ENCODE measurements at places on chromosomes 4 and X.

- no peak for DNase-seq
Measured at GRCh38 chrX:31356275-31357212, 284.7 kb upstream of the FTHL17 start.

DNA sequence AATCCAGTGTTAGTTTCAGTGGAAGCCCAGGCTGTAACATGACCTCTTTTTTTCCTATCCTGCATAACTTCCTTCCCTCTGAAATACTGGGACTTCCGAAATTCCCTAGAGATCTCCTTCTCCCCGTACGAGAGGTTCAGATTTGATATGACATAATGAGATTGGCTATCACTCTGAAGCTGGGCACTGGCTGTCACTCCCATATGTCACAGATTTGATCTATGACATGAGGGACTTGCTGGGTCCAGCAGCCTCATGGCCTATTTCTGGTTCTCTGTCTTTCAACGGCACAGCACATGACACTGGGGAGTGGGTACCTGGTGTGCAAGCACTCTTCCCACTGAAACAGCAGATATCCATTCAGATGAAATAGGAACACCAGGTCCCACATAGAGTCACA, 36.7 kb downstream of the PF4 start:
- DNase-seq, result no peak

DNA sequence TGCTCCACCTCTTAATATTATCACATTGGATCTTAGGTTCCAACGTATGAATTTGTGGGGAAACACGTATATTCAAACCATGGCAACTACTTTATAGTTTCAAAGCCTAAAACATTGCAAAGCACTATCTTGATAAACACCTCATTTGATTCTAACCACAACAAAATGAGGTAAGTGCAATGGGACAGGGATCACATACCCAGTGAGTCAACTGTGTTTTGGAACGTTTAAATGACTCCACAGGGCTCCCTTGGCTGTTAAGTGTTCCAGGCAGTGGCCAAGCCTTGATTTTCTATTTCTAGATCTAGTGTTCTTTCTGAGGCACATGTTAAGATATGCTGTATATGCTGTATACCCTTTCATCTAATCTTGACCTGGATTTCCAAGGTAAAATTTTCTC, 54.5 kb upstream of the C1QTNF7 start:
- no peak for DNase-seq

- no peak for DNase-seq
Measured at GRCh38 chr4:175412161-175412560, 399.9 kb downstream of the GPM6A start.

DNA sequence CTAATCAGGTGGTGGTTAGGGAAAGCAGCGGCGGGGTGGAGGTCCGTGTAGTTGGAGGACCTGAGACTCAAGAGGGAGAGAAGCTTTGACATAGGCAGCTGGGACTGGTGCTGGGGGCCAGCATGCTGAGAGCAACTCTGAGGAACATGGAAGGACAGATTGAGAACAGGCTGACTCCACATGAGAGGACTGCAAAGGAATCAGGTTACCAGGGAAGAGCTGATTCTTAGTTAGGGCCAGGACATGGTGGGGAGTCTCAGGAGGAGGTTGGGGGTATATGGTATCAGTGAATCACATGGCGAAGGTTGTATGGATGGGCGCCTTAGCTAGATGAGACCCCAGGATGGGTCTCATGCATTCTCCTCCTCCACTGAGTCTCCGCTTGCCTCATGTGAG, 264.0 kb upstream of the BOD1L1 start:
- DNase-seq, result no peak

GRCh38 chr4:85777908-85778631, 303.1 kb downstream of the ARHGAP24 start:
- DNase-seq, result peak; percentile 56

DNA sequence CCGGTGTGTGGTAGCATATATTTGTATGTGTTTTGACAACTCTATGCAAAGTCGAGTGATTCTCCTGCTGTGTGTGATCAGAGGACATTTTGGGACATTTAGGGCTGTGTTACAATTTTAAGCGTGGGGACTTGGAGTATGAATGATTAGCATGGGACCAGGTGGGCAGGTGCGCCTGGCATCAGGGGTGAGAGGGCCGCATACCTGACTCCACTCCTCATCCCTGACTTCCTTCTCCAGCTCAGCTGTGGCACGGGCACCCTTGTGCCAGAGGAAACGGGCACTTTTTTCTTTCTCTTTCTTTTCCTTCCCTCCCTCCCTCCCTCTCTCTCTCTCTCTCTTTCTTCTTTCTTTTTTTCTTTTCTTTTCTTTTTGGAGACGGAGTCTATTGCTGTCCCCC, 15.7 kb upstream of the PLCXD1 start:
- no peak for DNase-seq

GRCh38 chrX:103330681-103331288, 746 bp downstream of the TCEAL7 start:
- no peak for DNase-seq

DNA sequence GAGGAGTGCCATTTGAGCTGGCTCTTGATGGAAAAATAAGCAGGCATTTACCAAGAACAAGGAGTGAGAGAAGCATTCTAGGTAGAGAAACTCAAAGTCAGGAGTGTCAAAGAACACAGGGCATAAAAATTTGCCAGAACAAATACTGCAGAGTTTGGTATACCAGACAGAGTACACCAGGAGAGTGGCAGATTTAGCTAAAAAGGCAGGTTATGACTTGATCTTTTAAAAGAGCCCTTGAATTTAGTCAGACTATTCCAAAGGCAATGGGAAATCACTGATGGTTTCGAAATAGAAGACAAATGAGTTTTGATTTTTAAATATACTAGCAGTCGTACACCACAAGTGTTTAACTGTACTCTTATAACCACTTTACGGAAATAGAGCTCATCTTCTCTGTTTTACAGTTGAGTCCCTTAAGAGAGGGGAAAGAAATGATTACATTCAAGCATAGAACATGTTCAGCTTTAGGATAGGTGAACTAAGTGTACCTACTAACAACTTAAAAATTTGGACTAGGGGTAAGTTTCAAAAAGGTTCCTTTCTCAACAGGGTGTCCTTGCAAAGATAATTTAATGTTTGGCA, 10.2 kb downstream of the UBE2D3 start:
- no peak for DNase-seq

GRCh38 chrX:107135049-107135964, 16.7 kb upstream of the RBM41 start:
- DNase-seq, result no peak

GRCh38 chrX:52563105-52563504, 46.2 kb upstream of the XAGE1B start:
- no peak for DNase-seq

DNA sequence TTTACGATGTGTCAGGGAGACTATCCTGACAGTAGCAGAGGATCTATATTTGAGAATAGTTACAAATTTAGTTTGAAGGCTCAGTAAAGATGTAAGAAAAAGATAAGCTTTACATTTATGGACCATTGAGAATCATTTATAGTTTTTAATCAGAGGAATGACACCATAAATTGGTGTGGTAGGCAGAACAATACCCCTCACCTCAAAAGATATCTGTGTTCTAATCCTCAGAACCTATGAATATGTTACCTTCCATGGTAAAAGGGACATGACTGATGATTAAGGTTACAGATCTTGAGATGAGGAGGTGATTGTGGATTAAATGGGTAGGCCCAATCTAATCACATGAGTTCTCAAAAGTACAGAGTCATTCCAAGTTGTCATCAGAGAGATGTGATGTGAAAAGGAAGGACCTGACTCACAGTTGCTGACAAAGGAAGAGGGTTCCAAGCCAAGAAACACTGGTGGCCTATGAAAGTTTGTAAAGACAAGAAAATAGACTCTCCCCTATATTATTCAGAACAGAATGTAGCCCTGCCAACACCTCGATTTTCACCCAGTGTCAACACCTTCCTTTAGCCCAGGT, 27.0 kb downstream of the EREG start:
- no peak for DNase-seq

DNA sequence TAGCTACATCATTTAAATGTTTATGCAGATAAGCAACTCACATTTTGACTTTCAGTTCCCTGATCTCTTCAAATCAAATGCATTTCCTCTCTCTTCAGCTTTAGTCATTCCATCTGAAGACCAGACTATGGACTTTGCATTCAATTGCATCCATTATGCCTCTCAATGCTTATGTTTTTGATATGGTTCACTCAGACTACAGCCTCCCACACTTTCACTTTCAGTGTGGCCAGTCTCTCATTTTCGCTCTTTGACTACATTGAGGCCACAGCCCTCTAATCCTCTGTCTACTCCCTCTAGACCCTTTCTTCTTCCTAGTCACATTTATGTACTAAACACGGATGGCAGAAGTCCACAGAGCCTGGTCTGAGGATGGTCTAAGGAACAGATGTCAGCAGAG, 24.5 kb upstream of the VEGFC start:
- peak; percentile 4 for DNase-seq

DNA sequence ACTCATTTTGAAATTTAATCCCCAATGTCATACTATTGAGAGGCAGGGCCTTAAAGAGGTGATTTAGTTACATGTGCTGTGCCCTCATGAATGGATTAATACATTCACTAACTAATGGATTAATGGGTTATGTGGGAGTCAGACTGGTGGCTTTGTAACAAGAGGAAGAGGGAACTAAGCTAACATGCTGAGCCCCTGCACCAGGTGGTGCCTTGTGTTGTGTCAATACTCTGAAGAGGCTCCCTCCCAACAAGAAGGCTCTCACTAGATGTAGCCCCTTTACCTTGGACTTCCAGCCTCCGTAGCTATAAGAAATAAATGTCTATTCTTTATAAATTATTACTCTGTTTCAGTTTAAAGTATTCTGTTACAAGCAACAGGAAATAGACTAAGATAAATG, 411.9 kb upstream of the EMCN start:
- no peak for DNase-seq

DNA sequence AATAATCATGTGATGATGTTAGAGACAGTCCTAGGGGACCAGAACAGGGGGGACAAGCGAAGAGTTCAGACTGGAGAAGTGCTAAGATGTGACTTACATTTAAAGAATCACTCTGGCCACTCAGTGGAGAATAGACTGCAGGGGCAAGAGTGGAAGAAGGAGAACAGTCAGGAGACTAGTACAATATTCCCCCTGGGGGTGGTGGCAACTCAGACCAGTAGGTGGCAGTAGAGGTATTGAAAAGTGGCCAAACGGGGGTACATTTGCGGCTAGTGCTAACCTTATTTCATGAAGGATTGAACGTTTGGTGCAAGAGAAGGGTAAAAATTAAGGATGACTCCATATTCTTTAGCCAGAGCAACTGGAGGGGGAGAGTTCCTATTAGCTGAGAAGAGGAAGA, 2.7 kb upstream of the BMX start:
- DNase-seq, result no peak

DNA sequence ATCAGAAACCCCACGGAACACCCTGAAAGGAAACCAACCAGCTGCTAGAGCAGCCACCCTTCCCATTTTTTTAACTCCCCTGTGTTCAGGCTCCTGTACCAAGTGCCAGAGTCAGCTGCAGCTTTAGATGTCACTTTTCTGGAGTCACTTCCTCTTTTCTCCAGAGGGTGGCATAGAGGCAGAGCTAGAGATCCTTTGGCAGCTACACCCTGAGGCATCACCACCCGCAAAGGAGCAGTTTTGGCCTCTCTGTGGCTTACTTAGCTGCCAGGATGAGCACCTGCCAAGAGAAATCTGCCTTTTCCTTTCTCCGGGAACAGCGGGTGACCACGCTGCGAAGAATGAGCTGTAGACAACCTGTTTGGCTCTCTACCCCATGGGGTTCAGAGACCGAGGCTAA, 58.0 kb upstream of the CHRDL1 start:
- DNase-seq, result no peak

- DNase-seq, result no peak
Measured at GRCh38 chr4:152513078-152513477, 22.8 kb downstream of the FBXW7 start.

- no peak for DNase-seq
Measured at GRCh38 chr4:146176891-146177290, 1.4 kb downstream of the LSM6 start.

DNA sequence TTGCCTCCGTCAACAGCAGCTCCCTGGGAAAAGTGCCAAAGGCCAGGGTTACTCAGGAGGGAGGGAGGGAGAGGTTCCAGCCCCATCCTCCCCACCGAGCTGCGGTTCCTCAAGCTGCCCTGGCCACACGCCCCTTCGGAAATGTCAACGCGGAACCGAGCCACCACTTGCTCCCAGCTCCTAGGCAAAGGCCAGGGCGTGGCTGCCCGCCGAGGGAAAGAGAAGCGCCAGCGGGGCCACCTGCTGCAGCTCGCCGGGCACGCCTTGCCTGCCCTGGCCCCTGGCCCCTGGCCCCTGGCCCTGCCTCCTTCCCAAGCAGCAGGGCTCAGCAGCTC, 15.3 kb downstream of the SLC6A8 start:
- no peak for DNase-seq

DNA sequence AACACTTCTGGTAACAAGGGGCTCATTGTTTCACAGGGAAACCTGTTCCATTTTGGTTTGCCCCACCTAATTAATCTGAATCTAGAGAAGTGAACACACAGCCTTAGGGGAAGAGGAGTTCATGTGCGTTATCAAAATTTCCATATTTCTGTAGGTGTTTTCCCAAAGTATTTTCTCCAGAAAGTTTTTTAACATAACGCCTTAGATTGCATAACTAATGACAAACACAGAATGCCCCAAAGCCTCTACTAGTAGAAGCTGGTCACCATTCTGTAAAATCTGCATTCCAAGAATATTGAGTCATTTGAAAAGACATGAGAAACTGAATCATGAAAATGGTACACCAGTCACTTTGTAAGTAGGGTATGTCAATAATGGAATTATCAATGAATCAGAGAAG, 41.1 kb downstream of the IL13RA2 start:
- DNase-seq, result no peak

- no peak for DNase-seq
Measured at GRCh38 chr4:154462081-154462810, 29.4 kb downstream of the DCHS2 start.

- no peak for DNase-seq
Measured at GRCh38 chrX:109623997-109624396, 975 bp downstream of the KCNE5 start.

- DNase-seq, result no peak
Measured at GRCh38 chr4:104616401-104616820, 121.7 kb upstream of the CXXC4 start.

DNA sequence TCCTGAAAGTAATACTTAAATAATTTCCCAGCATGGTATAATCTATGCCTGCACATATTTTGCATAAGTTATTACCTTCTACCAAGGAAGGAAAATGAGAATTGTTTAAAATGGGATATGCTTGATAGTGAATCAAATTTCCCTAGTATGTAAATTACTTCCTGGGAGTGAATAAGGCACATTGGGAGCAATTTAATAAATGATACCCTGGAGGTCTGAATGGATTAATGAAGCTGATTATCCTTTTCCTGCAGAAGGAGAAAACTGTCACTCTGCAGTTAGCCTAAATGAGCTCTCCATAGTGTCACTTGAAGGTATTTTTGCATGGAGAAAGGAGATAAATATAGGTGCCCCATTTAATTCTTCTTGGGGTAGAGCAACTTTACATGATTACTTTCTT, 2212.0 kb downstream of the PCDH7 start:
- DNase-seq, result no peak

- DNase-seq, result no peak
Measured at GRCh38 chrX:150370589-150371312, 7.6 kb downstream of the MAMLD1 start.

- DNase-seq, result no peak
Measured at GRCh38 chr4:139875411-139875825, 209.8 kb downstream of the MGST2 start.

All from GM06990 (cell line).